ENCODE measurements at places on chromosomes 3 and 15.

- DNase-seq = no peak
Measured at GRCh38 chr15:58538225-58538727, 106.5 kb downstream of the LIPC start.

DNA sequence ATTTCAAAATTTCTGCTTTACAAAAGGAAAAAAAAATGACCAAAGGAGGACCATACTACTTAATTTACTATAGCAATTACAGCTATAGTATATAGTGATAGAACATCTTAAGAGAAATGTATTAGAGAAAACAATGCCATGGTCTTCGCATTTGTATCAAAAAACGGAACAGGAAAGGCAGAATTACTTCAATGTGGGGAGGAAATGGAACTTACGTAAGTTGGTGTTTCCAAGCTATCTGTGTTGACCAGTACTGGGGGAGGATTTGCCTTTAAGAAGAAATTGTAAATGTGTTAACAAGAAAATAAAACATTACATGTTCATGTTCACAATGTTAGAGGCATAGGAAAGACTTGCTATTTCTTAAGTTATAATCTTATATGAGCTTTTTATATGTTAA, 119.9 kb upstream of the MELTF start:
- DNase-seq = peak; percentile 33

DNA sequence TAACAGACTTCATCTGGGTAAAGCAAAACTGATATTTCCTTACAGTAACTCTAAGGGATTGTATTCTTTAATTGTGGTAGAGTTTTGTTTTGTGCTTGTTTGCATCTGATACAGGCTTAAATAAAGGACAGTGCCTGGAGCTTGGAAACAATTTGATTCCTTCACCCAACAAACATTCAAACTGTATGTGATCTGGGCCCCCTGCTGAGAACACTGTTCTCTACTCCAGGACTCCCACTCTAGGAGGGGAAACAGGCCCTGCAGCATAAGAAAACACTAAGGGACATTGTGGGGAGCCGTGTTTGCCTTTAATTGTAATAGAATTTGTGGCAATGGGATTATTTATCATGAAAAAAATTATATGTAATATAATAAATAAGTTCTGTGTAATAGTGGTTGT, 56.9 kb downstream of the CTDSPL start:
- no peak for DNase-seq

- DNase-seq = no peak
Measured at GRCh38 chr3:79604681-79605080, 163.1 kb downstream of the ROBO1 start.

- peak; percentile 79 for DNase-seq
Measured at GRCh38 chr15:48285329-48286214, 45.7 kb upstream of the DUT start.

- no peak for DNase-seq
Measured at GRCh38 chr3:54797111-54797510, 130.7 kb downstream of the LRTM1 start.

- DNase-seq = no peak
Measured at GRCh38 chr15:49888734-49889133, 230.3 kb downstream of the ATP8B4 start.

GRCh38 chr3:134911586-134912548, 116.8 kb downstream of the EPHB1 start:
- DNase-seq = no peak

DNA sequence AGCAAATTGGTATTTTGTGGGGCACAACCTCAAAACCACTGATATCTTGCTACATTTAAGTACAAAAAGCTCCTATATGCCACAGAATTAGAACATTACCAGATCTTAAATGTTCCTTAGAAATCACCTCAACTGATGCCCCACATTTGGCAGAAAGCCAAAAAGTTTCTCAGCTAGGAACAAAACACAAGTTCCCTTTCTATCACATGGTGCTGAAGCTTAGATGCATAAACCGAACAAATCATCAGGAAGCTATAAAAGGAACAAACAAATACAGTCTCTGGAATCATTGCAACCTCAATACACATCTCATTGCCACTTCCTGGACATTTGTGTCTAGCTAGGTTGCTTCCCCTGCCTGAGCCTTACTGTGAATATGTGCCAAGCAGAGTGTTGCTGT, 492.6 kb downstream of the LPP start:
- DNase-seq = no peak

- no peak for DNase-seq
Measured at GRCh38 chr15:80456517-80457492, 52.6 kb downstream of the ARNT2 start.

- no peak for DNase-seq
Measured at GRCh38 chr3:18649666-18650363, 224.7 kb upstream of the SATB1 start.

GRCh38 chr3:52056521-52056967, at the start of gene DUSP7:
TSS of gene DUSP7 (minus strand) at chr3:52056571. CDS start at chr3:52056366, 205 bp downstream.
- DNase-seq = no peak

DNA sequence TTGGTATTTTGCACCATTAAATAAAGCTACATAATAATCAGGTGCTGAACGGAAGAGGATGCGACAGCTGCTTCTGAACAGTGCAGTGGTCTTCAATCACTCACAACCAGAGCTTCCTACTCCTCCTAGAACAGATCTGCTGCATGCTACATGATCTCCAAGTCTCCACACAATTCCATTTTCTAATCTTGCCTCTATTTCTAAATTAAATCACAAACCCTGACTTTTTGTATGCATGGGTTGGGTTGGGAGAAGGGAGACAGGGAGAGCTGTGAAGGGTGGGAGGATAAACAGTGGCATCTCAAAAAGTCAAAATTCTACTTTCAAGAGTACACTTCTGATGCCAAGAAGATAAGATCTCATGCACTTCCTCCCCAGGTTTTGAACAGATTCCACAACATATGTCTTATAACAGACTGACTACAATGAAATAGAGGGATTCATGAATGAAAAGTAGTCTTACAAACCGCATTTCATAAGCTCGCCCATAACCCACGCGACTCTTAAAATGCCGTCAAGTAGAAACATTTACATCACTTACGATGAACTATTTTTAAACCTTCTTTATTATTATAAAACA, 57.2 kb downstream of the CHSY1 start:
- no peak for DNase-seq

DNA sequence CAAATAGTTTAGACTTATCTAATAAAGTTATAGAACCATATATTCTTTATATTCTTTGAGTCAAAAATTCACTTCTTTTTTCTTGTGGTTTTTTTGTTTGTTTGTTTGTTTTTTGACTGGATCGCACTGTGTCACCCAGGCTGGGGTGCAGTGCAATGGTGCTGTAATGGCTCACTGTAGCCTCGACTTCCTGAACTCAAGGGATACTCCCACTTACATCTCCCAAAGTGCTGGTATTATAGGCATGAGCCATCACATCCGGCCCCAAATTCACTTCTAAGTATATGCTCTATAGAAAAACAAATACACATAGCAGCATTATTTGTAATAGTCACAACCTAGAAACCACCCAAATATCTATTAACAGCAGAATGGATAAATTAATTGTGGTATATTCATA, 13.7 kb upstream of the SLTM start:
- peak; percentile 34 for DNase-seq

- no peak for DNase-seq
Measured at GRCh38 chr15:33074942-33075341, 119.6 kb downstream of the FMN1 start.

- no peak for DNase-seq
Measured at GRCh38 chr3:46549408-46549904, 16.6 kb downstream of the LRRC2 start.

- DNase-seq = no peak
Measured at GRCh38 chr15:83445643-83446042, 1.5 kb upstream of the SH3GL3 start.

- DNase-seq = no peak
Measured at GRCh38 chr15:45588219-45588875, 1.2 kb downstream of the BLOC1S6 start.

GRCh38 chr3:70506775-70507174, 194.3 kb upstream of the MDFIC2 start:
- no peak for DNase-seq

GRCh38 chr3:174439331-174440252, 419.5 kb upstream of the NAALADL2 start:
- no peak for DNase-seq

DNA sequence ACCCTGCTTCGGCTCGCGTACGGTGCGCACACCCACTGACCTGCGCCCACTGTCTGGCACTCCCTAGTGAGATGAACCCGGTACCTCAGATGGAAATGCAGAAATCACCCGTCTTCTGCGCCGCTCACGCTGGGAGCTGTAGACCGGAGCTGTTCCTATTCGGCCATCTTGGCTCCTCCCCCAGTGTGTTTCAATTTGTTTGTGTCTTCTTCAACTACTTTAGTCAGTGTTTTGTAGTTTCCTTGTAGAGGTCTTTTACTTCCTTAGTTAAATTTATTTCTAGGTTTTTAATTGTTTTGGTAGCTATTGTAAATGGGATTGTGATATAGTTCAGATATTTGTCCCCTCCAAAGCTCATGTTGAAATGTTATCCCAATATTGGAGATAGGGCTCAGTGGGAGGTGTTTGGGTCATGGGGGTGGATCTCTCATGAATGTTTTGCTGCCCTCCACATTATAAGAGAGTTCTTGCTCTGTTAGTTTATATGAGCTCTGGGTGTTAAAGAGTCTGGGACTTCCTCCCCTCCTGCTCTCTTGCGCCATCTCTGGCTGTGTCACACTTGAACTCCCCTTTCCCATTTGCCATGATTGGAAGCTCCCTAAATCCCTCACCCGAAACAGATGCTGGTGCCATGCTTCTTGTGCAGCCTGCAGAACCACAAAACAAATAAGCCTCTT, 304.4 kb downstream of the DOCK3 start:
- DNase-seq = no peak

DNA sequence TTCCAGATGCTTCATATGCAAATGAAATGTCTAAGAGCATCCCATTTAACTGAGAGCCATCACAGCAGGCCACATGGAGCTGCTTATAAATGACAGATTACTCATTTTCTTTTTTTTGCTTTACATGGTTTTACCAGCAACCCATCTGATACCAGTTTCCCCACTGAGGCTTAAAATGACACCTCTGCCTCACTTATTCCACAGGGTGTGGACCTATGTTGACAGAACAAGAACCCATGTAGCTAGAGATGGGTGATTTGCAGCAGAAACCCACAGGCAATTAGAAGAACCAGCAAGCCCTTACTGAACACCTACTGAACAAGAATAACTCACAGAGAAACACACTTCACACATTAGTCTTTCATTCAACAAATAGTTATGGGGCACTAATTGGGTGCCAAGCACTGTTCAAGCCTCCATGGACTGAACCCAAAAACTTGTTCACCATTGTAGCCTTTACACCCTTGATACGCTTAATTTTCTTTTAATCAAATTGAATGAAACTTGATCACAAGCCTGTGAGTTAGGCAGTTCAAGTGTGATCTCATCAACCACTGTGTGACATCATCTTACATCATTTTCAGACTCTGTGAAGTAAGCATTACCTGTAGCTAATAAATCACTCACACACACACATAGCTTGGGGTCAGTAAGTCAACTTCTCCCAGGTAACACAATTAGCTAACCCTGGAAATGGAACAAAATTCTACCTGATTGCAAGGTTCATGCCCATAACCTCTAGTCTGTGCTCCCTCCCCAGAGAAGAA, 45.4 kb downstream of the MAGI1 start:
- DNase-seq = no peak

DNA sequence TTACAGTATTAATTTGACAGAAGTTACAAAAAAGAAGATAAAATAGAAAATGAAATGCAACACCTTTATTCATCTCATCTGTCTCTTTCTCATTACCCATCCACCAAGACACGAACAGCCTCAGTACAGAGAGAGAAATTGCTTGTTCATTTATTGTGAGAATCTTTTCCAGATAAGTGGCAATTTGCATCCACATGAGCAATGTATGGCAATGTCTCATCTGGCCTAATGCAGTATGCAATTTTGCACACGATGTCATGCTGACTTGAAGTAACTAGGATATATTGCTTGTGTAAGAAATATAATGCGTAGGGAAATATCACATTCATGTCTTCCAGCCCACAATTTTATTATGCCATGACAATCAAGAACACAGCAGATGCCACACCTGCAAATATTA, 866.9 kb downstream of the ROBO1 start:
- no peak for DNase-seq

DNA sequence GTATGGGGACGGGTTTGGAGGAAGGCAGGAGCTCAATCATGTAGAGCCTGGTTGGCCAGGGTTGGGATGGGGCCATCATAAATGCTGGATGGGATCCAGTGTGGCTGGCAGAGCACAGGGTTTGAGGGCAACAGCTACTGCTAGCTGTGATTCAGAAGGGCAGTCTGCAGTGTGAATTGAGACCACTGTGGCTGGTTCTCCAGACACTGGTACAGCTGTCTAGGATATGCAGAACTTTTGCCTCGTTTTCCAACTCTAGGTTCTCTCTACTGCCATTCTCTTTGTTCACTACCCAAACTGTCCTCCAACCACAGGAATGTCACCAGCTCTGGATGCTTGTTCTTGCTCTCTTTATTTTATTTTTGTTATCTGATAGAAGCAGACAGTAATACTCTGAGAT, 543.6 kb downstream of the AGBL1 start:
- no peak for DNase-seq

- no peak for DNase-seq
Measured at GRCh38 chr3:174862101-174862500, 3.0 kb downstream of the NAALADL2 start.

- DNase-seq = no peak
Measured at GRCh38 chr3:140274429-140274828, 339.4 kb downstream of the CLSTN2 start.

GRCh38 chr15:40162552-40162951, 1.7 kb downstream of the BUB1B start:
- no peak for DNase-seq

DNA sequence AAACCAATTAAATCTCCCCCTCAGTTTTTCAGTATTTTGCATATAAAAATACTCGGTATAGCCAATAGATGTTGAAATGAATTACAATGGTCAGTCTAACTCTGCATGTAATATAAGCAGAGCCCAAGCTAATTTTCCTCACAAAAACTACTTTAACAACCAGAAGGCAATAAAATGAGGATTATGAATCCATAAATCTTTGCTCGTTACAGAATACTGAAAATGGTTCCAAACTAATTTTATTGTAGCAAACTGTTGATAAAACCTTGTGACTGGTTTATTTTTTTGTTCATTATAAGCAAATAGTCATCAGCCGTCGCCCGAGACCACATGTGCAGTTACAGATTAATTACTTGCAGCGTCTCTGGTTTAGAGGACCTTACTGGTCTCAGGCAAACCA, 183.2 kb downstream of the SSR3 start:
- no peak for DNase-seq

GRCh38 chr15:57025264-57025926, 107.0 kb downstream of the TCF12 start:
- DNase-seq = no peak

- no peak for DNase-seq
Measured at GRCh38 chr3:37397396-37397795, 223.0 kb upstream of the LRRFIP2 start.

- no peak for DNase-seq
Measured at GRCh38 chr15:61749169-61749568, 311.1 kb downstream of the VPS13C start.

Data from dermis microvascular lymphatic vessel endothelial cell (primary cell).